ENCODE measurements at places on chromosomes 1 and 21.

DNA sequence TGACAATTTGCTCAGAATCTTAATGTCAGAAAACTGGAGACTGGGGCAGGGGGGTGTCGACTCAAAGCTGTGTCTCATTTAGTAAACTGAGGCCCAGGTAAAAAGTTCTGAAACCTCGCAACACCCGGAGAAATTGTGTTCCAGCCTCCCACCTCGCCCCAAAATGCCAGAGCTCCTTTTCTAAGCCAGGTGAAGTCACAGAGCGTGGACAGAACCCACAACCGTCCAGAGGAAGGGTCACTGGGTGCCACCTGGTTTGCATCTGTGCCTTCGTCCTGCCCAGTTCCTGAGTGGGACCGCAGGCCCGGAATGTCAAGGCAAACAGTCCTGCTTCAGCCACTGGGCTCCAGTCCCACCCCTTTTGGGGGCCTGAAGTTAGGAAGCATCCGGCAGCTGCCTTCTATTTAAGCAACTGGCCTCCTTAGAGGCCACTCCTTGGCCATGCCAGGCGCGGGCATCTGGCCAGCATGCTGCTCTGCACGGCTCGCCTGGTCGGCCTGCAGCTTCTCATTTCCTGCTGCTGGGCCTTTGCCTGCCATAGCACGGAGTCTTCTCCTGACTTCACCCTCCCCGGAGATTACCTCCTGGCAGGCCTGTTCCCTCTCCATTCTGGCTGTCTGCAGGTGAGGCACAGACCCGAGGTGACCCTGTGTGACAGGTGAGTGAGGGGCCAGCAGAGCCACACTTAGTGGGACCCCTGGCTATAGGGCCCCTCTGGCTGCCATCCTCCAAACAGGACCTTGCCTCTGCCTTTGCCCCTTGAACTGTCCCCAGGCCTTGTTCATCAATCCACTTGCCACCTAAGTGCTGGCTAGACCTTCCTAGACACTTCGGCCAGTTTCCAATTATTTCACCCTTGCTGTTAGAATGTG lies at the start of gene TAS1R1:
Gene TAS1R1 (plus strand): TSS at position 401 of the 872 bp plus-strand sequence. CDS start 67 bp downstream, at position 468.
- no peak for DNase-seq

DNA sequence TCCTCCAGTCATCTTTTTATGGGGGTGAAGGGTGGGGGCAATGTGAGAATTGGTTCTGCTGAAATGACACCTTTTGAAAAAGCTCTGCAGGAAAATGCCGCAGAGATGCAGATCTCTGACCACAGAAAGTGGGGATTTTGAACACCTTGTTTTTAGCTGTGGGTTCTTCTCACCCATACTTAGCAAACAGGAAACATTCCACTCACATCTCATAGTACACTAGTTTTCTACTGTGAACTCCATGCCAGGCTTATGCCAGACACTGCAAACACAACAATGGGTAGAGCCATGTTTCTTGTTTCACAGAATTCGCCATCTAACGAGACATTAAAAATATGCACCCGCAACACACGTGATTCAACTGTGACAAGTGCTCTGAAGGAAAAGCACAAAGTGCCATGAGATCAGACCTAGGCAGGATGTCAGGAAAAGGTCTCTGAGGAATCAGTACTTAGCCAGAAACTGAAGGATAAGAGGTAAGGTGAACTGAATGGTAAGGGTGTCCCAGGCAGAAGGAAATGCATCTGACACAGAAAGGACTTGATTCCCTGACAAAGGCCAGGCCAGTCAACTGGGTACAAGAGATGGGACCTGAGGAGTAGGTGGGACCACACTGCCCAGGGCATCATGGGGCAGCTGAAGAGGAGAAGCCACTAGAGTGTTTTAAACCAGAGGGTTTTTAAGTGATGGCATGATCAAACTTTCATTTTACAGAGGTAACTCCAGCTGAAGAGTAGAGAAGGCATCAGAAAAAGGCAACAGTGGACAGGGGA lies 83.8 kb upstream of the JAK1 start:
- DNase-seq = no peak

DNA sequence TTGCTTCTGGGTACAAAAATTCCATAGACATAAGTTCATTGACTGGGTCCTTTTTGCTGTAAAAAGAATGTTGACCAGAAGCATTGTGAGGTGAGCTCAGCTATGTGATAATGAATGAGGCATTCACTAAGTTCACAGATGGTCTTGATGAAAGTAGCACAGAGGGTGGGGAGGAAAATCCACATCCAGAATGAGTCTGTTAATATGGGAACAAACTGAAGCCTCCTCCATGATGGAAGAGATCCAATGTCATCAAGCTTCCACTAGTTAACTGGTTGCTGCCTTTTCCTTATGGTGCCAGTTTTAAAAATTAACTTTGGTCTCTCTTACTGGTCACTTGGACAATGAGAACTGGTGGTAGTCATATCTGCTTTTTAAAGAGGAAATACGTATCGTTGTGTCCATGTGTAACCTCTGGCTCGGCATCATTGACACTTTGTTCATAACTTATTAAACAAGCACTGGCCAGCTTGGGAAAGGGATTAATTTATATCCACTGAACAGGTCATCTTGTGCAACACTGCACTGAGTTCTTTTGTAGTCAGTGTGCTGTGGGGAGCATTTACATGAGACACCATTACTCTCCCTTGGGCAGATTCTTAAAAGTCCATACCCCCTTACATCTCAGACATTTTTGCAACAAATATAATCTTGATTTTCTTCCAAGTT lies 88.6 kb downstream of the ADAMTS1 start:
- no peak for DNase-seq

DNA sequence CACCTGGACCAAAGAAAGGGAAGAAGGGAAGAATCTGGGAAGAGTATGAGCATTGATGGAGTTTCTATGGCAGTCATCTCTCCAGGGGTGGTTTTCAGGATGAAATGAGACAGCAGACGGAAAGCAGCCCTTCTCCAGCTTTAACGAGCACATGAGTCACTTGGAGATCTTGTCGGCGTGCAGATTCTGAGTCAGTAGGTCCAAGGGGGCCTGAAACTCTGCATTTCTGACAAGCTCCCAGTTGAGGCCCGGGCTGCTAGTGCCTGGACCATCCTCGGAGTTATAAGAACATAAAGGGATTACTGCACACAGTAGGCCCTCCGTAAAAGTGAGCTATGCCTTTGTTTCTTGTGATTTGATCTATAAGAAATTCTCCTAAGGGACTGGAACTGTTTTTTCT lies 17.6 kb downstream of the HSPG2 start:
- DNase-seq = no peak

DNA sequence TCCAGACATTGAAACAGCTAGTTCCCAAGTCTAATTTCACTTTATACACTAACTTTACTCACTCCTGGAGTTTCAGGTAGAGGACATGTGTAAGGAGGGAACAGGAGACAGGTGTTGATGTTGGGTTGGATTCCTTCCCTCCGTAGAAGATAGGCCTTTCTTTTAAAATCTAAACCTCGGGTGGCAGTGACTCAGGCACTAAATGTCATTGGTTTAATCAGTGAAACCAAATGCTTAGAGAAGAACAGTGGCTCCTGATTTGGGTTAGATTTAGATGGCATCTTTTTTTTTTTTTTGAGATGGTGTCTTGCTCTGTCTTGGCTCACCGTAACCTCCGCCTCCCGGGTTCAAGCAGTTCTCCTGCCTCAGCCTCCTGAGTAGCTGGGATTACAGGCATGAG lies 7.2 kb downstream of the CAP1 start:
- DNase-seq = no peak

- DNase-seq = no peak
Observed at GRCh38 chr1:1627261-1627828, 4.6 kb upstream of the MMP23B start.

DNA sequence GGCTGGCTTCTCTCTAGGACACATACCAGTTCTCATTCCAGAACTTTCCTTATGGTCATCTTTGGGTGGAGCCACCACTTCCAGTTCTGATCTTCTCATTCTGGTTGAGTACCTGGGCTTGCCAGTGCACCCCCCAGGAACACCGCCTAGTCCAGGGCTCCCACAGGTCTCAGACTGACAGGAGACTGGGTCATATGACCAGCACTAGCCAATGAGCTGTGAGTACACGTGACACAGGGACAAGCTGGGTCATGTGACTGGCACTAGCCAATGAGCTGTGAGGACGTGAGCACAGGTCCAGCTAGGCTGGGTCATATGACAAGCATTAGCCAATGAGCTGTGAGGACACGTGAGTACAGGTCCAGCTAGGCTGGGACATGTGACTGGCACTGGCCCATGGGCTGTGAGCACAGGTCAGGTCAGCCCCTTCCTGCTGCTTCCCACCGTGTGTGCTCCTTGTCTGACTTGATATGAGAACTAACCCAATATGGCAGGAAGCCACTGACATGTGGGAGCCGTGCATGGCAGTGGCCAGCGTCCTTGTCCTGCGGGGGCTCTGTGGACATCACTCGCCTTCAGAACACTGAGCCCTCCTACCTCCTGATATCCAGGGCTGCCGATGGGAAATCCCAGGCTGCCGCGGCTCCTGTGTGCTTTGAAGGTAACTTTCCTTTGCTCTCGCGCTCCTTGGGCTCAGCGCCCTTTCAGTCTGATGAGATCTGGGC lies 22.7 kb downstream of the KRTAP10-1 start:
- DNase-seq = no peak

Data from stimulated activated CD8-positive, alpha-beta memory T cell treated with anti-CD3 and anti-CD28 coated beads, Interleukin-12 subunit alpha, Interleukin-12 subunit beta, amount 100 ng/mL, for 1 hour (primary cell).